CD4-positive, alpha-beta memory T cell (primary cell): ENCODE measurements at places on chromosomes 6 and 20. TPM values are rescaled to one million over a fixed set of nuclear protein-coding genes. Genes with fewer than 3 reads are reported as not detected.

- no peaks in the 10 kb centered on the region for H3K27me3 ChIP-seq
- H3K27ac ChIP-seq, result no peak overlapping the region
- H3K4me1 ChIP-seq, result no peaks in the 10 kb centered on the region
- no peak overlapping the region for H3K4me3 ChIP-seq
- DNase-seq, result no peak
Measured at GRCh38 chr20:23021541-23021940, 13.6 kb upstream of the SSTR4 start.

DNA sequence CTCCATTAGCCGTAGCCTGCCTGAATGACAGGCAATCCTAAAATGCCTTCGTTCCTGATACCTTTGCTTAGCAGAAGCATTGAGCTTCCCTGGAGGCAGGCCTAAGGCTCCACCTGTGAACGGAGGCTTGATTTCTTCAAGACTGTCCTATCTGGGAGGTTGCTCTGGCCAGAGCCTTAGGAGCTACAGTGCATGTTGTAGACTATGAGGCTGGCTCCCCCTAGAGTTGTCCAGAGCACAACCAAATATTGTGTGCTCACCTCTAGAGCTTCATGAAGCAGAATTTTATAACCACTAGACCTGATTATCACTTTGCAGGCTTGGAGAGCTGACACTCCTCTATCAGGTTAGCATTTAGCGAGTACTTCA, 217.8 kb downstream of the MAFB start:
- H3K36me3 ChIP-seq, result no peaks in the 10 kb centered on the region
- no peaks in the 10 kb centered on the region for H3K4me1 ChIP-seq
- H3K4me3 ChIP-seq, result no peak overlapping the region
- H3K27me3 ChIP-seq, result no peaks in the 10 kb centered on the region

- H3K27ac ChIP-seq, result no peak overlapping the region
- H3K36me3 ChIP-seq, result no peaks in the 10 kb centered on the region
- no peaks in the 10 kb centered on the region for H3K27me3 ChIP-seq
- H3K4me1 ChIP-seq, result no peaks in the 10 kb centered on the region
Measured at GRCh38 chr6:138328210-138328609, 49.5 kb upstream of the SMIM28 start.

GRCh38 chr6:32627831-32628230, 9.4 kb upstream of the HLA-DQA1 start:
- no peak overlapping the region for H3K27ac ChIP-seq
- H3K36me3 ChIP-seq, result no peaks in the 10 kb centered on the region
- no peaks in the 10 kb centered on the region for H3K27me3 ChIP-seq
- H3K4me3 ChIP-seq, result no peak overlapping the region
- H3K4me1 ChIP-seq, result peaks cover 38% of the 10 kb centered on the region

DNA sequence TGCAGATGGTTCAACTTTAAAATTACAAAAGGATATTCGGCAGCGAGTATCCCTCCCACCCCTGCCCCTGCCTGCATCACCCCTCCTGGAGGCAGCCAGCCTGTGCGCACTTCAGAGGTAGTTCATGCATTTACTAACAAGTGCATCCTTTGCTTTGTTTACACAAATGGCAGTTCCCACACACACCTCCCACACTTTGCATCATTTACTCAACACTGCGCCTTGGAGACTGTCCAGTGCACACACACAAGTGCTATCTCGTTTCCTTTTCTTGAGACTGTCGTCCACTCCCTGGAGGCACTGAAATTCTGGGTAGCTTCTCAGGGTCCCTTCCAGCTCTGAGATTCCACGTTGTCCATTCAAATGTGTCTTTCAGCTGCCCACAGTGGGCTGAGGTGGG, 53.1 kb upstream of the VSX1 start:
- H3K4me3 ChIP-seq, result no peak overlapping the region
- DNase-seq, result no peak
- H3K27ac ChIP-seq, result no peak overlapping the region
- no peaks in the 10 kb centered on the region for H3K4me1 ChIP-seq
- H3K36me3 ChIP-seq, result no peaks in the 10 kb centered on the region

- H3K27ac ChIP-seq, result no peak overlapping the region
- H3K4me3 ChIP-seq, result no peak overlapping the region
- H3K36me3 ChIP-seq, result no peaks in the 10 kb centered on the region
- no peak for DNase-seq
- H3K27me3 ChIP-seq, result no peaks in the 10 kb centered on the region
Measured at GRCh38 chr20:62832951-62833391, 16.1 kb downstream of the COL9A3 start.

DNA sequence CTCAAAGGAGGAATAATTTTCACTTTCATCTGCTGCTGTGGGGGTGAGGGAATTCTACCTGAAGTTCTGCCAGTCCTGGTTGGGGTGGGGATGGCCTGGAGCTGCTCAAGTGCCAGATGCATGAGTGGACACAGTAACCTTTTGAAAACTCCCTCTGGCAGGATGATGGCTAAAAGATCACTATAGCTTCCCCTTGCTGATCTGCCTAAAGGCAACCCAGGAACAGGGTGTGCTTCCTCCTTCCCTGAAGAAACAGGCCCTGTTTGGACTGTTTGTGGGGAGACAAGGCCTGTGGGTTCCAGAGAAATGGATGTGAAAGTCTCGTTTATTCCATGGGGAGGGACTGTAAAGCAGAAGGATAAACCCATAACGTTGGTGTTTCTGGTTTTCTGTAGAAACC, 176.9 kb downstream of the DTNBP1 start:
- DNase-seq, result no peak
- peaks cover 16% of the 10 kb centered on the region for H3K4me1 ChIP-seq
- no peaks in the 10 kb centered on the region for H3K27me3 ChIP-seq
- no peak overlapping the region for H3K4me3 ChIP-seq

- no peak overlapping the region for H3K4me3 ChIP-seq
- no peak overlapping the region for H3K27ac ChIP-seq
- H3K36me3 ChIP-seq, result no peaks in the 10 kb centered on the region
- peak; percentile 33 for DNase-seq
- no peaks in the 10 kb centered on the region for H3K27me3 ChIP-seq
Measured at GRCh38 chr20:50992733-50993457, 30.0 kb downstream of the KCNG1 start.

DNA sequence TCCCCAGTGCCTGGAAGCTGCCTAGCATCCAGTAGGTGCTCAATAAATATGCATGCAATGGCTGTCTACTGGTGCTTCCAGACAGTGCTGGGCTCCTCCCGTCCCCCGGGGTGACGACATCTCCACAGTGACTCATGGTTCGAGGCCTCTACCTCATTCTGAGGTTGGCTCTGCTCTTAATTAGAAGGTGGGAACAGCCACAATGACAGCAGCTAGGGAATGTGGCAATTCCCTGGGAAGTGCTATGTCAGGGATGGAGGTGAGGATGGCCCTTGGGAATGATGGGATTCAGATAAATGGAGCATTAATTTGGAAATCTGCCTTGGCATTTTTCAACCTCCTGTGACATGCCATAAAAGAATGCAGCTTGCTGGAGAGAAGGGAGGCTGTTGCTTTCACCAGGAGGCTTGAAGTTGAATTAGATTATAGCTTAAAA, 43.5 kb upstream of the NFATC2 start:
- no peaks in the 10 kb centered on the region for H3K27me3 ChIP-seq

- no peaks in the 10 kb centered on the region for H3K4me1 ChIP-seq
- no peak overlapping the region for H3K27ac ChIP-seq
- DNase-seq, result no peak
- H3K27me3 ChIP-seq, result no peaks in the 10 kb centered on the region
Measured at GRCh38 chr20:20903773-20904500, 191.5 kb upstream of the RALGAPA2 start.

DNA sequence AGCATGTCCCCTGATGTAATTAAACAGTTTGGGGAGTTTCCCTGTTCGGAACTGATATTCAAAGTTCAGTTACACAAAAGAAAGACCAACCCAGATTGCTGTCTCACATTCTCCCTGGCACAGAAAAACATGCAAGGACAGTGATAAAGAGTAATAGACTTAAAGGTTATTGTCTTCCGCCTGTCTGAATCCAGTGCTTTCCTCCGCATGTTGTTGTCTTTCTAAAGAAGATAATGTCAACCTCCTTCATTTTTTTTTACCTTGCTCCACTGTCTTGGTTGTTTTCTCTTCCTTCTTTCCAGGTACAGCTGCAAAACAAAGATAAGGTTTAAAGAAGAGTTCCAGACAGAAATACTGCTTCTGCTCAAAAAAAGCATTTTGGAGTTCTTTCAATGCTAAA, 284.5 kb downstream of the TRDN start:
- H3K4me1 ChIP-seq, result no peaks in the 10 kb centered on the region
- H3K27ac ChIP-seq, result no peak overlapping the region
- no peak overlapping the region for H3K4me3 ChIP-seq
- no peaks in the 10 kb centered on the region for H3K27me3 ChIP-seq

DNA sequence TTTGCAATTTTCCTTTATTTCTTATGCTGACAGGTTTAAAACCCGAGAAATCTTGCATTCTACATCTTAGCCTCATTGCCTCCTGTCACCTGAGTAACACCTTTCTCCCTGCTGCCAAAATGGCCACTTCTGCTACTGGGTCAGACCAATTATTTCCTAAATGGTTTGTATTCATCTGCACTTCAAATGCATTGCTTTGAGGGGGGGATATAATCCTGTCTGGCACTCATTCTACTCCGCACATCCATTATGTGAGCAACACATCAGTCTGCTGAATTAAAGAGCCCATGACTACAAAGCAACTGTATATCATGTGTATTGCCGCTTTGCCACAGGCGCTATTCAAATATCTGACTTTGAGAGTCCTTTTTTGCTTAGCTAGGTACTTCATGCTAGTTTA, 141.6 kb upstream of the TSHZ2 start:
- no peaks in the 10 kb centered on the region for H3K36me3 ChIP-seq
- no peak overlapping the region for H3K4me3 ChIP-seq
- no peak overlapping the region for H3K27ac ChIP-seq

DNA sequence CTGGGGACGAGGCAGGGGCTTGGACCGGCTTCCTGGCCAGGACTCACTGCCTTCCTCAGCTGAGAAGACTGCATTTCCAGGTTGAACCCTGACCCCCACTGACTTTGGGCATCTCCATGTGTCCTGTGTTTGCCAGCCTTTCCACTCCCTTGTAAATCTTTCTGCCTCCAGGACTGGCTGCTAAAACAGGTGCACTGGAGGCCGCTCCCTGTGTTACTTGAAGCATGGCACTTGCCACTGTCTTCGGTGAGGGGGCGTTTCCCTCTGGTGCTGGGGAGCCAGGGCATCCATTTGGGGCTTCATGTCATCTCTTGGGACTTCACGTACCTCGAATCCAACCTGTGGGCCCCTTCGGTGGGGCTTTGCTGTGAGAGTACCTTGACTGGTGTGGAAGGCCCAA, 6.7 kb upstream of the RBM38 start:
- H3K27me3 ChIP-seq, result no peaks in the 10 kb centered on the region
- H3K4me3 ChIP-seq, result no peak overlapping the region
- no peak overlapping the region for H3K27ac ChIP-seq

DNA sequence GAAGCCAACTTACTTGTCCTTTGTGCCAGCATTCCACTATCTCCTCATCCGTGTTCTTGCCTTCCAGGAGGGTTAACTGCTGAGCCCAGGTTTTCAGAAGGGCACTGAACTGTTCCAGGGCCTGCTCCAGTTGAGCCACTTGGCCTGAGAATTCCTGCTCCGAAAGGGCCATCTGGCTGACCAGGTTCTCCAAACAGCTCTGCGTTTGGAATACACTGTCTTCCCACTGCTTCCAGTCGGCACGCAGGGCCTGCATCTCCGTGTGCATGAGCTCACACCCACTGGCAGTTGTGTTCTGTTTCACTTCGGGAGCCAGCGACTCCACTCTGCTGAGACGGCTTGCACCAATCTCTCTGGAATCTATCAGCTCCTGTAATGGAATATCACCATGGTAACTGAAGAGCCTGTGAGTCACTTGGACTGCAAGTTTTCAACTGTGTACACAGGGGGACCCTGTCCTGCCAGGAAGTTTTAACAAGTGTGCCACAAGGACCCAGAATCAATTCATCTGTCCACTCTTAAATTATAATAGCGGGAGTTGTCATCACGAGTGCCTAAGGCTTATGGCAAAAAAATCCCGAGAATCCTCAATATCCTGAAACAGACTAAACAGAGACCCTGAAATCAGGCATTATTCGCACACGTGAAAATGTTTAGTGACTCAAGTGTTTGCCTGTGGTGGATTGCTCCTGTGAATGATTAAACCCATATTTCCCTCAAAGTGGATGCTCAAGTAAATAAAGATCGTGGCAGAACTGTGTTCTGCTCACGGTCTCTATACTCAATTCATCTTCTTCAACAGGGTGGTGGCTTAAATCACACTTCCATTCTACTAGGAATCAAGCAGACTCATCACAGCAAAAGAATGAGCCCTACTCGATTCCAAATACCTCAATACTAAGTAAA, 255.9 kb downstream of the SYNE1 start:
- H3K27ac ChIP-seq, result no peak overlapping the region
- no peaks in the 10 kb centered on the region for H3K36me3 ChIP-seq
- no peak overlapping the region for H3K4me3 ChIP-seq
- DNase-seq, result no peak
- no peaks in the 10 kb centered on the region for H3K4me1 ChIP-seq
- no peaks in the 10 kb centered on the region for H3K27me3 ChIP-seq

DNA sequence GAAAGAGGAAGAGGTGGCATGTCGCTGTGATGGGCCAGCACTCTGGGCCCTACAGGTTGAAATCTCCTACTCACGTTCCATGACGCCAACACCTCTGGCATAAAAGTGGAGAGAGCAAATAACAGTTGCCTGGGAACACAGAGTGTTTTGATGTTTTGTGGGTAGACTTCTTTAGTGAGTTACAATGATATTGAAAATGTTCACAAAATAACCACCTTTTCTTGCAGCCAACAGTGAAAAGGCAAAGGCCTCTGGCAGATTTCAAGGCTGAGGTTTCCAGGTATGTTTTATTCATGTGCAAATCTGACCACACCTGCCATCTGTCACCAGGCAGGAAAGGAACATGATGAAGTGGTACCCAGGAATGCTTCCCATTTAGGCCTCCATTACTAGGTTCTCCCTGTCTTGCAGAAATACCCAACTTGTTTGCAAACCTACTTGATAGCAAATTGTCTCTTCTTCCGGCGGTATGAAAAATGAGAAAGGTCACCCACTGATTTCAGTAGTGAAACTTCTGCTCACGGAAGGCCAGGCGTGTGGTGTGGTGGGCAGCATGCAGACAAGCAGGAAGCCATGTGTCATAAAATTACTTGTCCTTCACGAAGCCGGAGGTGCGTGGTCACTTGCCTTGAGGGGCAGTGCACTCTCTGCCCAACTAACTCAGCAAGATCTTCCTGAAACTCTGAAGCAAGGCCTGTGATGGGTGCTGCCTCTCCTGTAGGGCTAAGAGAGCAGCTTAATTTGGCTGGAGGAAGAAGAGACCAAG, 299.1 kb upstream of the PRDM1 start:
- no peaks in the 10 kb centered on the region for H3K36me3 ChIP-seq
- peaks cover 42% of the 10 kb centered on the region for H3K4me1 ChIP-seq
- no peak for DNase-seq
- H3K27ac ChIP-seq, result no peak overlapping the region

The DSP gene
- total RNA-seq, result not detected

The TAGAP gene
- 160 TPM for total RNA-seq

The PRR18 gene
- total RNA-seq, result not detected

The PAK5 gene
- not detected for total RNA-seq
